ENCODE measurements at places on chromosomes 2 and 18.

DNA sequence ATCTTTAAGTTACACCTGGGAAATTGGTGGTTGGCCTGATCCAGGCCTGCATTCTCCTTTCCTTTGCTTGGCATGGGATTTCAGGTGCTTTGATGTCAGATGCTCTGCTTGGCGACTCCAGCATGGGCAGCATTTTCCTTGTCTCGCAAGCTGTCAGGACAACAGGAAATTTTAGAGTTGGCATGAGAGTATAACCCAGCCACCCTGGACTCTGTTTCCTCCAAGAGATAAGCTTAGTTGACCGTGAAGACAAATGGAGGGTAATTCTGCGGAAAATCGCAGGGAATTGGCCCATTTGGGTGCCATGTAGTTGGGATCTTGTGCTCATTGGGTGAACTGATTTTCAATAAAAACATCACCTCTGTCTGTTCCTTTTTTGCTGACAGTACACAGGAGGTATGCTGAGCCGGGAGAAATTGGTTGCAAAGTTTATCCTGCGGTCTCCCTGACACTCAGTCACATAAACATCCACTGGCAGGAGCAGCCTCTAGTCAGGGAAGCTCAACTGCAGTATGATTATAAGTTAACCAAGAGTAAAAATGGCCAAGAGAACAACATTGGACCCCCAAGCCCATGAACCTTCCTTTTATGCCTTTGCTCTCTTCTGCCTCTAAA is 409.9 kb downstream of the SETBP1 start:
- no peak for DNase-seq

DNA sequence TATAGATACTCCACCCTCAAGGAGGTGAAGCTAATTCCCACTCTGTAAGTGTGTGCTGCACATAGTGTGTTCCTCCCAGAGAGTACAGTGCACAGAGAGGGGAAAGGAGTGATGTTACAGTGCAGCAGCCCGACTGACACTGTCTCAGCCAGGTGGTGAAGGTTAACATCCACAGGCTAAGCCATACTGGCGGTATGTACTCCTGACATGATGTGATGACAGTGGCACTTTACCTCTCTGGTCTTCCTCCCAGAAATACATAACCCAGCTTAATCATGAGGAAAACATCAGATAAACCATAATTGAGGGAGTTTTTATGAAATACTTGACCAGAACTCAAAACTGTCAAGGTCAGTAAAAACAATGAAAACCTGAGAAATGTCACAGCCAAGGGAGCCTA is 107.1 kb downstream of the RAB3GAP1 start:
- no peak for DNase-seq

GRCh38 chr2:10076988-10077527 is 3.2 kb downstream of the CYS1 start:
- no peak for DNase-seq

DNA sequence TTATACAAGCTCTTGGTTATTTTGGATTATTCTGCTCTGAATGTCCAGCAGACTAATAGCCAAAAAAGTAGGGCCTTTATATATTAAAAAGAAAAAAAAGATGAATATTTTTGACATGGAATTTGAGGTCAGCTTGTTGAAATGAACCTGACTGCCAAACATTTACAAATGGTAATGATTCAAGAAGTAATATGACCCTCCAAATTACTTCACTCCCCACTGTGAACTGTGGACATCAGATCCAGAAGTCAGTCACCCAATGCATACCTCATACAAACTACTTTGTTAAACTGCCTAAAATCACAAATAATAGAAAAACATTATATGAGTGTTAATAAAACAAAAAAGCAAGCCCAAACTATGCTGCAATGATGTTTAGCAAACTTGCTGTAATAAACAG is 10.0 kb downstream of the EPG5 start:
- no peak for DNase-seq

DNA sequence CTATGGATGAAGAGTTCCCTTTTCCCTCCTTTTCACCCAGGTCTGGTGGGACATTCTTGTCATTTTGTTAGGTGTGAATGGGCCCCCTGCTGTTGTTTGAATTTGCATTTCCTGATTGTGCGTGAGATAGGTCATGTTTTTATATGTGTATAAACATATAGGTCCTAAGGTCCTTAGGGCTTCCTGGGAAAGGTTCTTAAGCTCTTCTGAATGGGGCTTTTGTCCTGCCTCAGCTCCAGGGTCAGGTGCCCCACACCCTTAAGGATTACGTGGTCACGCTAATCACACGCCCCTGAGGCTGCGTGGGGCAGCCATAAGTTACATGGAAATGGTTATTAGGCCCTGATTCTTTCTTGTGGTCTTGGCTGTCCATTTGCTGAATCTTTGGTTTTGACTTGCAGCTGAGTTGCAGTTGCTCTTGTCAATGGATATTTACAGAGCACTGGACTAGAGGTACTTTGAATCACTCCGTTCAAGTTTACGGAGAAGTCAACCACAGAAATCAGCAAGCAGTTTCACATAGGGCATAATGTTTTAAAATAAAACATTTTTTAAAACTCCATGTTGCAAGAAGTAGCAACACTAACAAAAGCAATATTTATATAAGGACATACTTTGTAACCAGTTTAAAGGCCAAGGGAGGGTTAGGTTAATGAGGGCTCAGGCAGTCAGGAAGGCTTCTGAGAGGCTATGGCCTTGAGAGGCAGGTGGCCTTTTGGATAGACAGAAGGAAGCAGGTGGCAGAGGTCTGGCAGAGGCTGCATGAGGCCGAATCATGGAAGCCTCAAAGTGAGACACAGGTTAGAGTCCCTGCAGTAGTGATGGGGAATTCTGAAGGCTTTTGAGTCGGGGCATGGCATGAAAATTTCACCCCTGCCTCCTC is 24.2 kb downstream of the LIPG start:
- DNase-seq: no peak

Data from uterus (tissue), 4 donors.